NCI-H187 treated with DMSO at 0.1 percent for 48 hours (cell line): ENCODE measurements at places on chromosomes 2 and 18.

DNA sequence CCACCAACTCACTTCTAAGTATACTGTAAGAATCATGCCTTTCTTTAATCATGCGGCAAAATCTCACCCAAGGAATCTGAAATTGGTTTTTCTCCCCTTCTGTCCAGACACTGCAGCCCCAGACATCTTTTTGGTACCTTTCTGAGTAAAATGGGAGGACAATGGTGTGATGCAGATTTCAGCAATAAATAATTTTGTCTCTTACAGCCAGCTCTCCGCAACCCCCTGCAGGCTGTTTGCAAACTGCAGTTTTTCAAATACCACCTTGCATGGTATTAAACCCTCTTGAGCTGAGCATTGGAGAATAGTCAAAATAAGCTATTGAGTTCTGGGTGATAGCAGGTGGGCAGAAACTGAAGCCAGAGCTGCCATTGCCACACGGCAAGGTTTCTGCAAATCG lies 32.2 kb downstream of the GPR39 start:
- no peak for DNase-seq

DNA sequence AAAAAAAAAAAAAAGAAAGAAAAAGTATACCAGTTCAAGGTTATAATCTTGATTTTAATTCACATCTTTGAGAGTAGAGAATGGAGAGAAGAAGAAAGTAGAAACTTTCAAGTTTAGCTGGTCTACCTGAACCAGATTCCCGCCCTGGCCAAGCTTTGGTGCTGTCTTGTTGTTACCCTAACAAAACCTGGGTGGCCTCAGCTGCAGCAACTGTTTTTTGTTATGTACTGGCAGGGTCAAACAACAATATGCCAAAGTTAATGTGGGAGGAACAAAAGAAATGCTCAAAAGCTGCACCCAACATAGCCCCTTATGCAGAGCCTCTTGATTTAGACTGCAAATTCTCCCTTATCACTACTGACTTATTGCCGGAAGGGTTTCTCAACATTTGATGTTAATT lies 165.3 kb upstream of the TFPI start:
- no peak for DNase-seq

DNA sequence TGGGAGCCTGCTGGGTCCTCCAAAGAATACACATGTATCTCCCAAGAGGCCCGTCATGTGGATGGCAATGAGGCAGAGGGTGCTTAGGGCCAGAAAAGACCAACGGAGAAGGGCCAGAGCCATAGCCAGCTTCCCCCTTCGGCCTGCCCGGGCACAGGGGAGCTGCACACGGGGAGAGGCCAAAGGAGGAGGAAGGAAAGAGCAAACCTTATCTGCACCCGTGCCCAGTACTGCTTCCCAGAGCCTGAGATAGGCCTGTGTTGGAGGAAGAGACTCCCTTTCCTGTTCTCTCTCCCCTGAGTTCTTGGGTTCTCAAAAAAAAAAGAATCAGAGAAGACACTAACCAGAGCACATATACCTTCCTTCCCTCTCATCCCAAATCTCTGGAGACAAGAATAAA lies 250.3 kb downstream of the ANAPC1 start:
- no peak for DNase-seq

- no peak for DNase-seq
Observed at GRCh38 chr2:156115338-156115737, 217.2 kb downstream of the NR4A2 start.

DNA sequence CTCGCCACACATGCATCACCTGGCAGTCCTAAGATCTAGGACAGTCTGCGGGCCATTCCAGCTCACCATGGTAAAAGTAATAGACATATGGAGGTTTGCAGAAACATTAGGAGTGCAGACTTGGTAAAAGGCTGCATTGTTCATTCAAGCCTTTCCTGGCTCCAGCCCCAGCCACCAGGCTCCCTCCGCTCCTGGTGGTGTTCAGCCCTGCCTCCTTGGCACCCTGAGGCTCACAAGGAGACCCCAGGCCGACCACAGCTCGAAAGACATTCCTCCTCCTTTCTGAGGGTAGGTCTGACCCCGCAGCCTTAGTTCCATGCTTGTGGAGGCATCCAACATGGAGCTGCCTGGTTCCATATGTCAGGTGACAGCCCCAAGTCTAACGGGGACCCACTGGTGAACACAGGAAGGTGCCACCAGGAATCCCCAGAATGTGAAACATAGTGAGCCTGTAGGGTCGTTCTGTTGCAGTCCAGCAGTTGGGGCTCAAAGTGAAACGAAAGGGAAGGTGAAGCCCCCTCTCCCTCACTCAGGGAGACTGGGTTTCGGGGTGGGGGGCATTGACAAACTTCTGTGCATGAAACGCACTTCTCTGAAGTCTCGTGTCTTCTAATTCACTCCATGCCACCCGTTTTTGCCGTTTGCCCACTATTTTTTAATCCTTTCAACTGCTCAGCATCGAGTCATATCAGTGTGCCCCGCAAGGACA lies 5.0 kb upstream of the SP100 start:
- DNase-seq = no peak

- DNase-seq = no peak
Observed at GRCh38 chr18:63883617-63884016, 3.9 kb upstream of the SERPINB2 start.

DNA sequence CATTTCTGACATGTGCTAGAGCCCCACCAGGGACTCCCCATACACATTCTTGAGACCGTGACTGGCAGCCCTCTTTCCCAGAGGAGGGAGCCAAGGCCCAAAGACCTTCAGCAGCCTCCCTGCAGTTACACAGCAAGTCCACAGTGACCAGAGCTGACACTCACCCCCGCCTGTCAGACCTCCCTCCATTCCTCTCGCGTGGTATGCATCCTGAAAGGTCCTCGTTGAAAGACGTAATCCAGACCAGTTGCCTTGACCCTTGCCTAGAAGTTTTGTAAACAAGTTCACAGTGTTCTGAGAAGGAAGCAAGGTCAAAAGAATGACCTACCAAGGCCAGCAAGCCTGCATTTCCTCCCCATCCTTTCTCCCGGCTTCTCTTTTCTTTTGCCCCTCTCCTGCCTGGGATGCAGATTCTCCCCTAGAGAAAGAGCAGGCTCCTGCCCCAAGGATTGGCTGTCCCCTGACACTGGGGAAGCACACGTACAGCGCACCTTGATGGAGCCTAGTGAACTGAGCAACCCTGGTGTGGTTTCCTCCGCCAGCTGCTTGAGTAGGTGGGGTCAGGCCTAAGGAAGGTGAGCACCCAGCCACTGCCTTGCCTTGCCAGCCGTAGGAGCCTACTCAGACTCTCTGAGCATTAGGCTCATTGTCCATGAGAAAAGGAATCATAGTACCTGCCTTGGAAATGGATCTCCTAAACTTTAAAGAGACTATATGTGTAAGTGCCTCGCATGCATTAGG lies 18.3 kb downstream of the TRIB2 start:
- DNase-seq = no peak

GRCh38 chr2:33141476-33141875 lies 194.7 kb downstream of the LTBP1 start:
- DNase-seq = no peak

GRCh38 chr2:23468474-23469141 lies 83.6 kb downstream of the KLHL29 start:
- no peak for DNase-seq

DNA sequence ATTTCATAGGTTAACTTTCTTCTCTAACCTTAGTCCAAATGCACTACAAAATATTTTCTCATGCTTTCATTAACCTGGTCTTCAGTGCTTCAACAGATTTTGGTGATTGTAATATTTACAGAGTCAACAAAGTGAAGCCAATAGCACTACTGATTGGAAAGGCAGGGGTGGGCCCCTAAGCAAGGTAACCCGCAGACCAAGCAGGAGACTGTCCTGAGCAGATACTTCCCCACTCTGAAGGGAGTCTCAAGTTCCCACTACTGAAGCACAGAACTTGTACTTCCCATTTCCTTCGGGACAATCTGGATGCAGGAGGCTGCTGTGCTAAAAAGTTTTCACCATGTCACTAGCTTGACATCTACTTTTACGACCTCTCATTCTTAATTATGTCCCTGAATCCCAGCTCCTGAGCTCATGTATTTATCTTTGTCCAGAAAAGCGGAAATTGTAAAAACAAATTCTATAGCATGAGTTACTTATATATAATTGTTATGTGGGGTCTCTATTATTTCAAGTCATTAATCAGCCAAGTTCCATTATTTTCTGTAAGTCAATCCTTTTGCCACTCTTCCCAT lies 311.6 kb upstream of the REV1 start:
- no peak for DNase-seq

DNA sequence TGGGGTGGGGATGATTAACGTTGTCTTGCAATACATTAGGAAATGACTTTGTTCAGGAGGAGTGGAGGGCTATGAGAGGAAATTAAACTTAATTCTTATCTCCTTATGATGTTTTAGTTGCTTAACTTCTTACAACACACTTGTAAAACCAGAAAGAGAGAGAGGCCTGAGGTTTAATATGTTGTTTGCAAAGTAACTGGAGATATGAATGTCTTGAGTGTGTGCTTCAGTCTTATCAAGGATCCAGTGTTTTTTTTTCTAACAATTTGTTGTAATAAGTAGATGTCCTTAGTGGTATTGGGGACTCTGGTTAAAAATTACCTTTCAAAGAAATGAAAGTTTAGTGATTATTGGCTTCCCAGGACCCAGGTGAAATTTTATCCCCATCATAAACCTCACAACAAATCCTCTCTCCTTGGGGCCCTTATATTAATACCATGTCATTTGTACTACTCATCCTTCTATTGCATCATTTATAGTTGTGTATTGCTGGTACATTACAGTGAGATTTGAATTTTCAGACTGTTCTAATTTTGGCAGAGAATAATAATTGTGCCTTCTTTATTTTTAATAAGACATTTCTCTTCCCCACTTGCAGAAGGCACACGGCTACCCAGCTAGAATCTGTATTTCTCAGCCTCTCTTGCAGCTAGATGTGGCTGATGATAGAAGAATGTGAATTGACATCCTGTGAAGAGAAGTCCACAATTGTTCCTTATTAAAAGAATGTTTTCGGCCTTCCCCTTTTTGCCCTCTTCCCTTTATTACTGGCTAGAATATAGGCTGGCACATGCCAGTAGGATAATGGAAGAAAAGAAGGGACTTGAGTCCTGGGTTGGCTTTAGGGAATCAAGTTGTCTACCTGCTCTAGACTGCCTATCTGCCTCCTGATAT lies 91.9 kb upstream of the CXCR4 start:
- no peak for DNase-seq
